Tongue (tissue), 3 donors: ENCODE measurements at places on chromosomes 2 and 18.

DNA sequence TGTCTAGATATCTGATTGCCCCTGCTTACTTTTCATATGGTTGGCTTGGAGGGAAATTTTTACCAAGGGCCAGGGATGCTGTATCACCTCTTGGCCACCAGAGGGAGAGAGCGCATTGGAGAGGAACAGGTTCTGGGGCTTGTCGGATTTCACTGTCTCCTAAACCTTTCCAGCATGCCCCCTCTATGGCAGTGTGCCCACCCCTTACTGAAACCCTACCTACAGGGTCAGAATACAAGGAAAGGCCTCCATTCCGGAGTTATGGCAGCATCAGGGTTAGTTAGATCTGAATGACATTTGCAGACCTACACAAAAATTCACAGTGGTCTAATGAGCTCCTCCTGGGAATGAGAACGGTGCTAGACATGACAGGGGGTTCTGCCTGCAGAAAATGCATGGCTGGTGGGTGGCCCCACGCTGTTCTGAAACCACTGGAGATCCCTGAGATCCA lies 5.8 kb downstream of the SLC14A2 start:
- DNase-seq, result peak; percentile 73

GRCh38 chr2:2874341-2874740 lies 503.3 kb downstream of the EIPR1 start:
- DNase-seq, result no peak

DNA sequence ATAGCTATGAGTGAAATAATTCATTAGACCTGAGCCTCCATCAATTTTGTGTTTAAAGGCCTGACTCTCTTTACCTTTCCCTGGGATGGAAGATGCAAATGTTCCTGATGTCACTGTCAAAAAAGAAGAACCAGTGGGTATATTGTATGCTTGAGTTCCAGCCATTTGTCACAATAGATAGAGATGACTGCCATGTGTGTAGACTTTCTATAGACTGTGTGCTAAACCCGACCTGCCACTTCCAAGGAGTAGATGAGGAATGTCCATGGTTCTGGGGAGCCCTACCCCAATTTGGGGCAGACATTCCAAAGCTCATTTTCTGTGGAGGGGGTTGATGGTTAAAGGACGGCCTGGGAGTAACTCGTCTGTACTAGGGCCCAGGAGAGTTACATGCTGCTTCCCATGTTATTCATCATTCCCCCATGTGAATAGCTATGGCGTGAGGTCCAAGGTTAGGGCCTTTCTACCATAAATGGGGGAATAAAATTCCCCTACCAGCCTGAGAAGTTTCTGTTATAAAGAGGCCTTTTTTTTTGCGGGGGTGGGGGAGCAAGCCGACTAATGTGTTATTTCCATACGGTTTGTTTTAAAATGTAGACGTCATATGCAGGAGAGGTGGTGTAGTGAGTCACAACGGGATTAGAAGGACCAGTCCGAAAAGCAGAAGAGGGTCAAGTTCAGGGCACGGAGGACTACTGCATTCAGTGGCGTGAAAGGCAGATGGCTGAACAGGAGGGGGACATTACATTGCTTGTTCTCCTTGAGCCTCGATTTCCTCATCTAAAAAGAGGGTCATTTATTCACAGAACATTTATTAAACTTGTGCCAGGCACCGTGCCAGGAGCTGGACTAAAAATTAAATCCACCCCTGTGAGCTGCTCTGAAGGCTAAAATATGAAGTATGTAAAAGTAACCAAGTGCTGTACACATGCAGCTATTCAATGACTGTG lies 24.0 kb downstream of the IL1B start:
- DNase-seq, result no peak

GRCh38 chr18:47996091-47996541 lies 65.7 kb upstream of the SMAD2 start:
- DNase-seq, result peak; percentile 59

DNA sequence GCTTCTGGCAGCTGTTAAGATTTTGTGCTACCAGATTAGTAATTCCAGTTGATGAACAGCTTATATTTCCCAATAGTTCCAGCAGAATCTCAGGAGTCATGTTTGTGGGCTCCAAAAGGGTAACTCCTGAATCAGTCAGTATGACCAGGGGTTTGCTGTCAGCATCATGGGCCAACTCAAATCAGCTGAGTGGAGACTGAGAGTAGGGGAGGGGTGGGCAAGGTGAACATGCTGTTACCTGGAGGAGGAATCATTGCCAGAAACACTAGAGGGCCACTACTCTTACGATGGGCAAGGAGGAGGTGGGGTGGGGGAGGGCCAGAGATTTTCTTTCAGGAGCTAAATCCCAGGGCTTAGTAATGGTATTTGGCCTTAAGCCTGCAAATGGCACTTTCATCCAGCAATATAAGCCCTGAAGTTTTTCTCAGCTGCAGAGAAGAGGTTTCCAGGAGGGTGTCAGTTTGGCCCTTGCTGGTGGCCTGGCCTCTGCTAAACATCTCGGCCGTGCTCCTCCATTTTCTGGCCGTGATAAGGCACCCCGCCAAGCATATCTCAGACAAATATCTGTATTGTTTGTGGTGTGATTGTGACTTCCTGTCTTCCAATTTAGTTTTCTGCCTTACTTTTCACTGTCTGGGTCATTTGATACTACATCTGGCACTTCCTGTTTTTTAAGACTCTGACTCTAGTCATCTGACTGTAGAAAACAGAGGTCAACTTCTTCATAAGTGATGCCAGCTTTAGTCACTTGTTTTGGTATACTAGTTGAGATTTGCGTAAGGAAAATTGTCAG lies 120.5 kb upstream of the CXCR4 start:
- peak; percentile 77 for DNase-seq

GRCh38 chr2:134362152-134362668 lies 108.3 kb downstream of the MGAT5 start:
- DNase-seq, result no peak

- no peak for DNase-seq
Observed at GRCh38 chr18:25243754-25244153, 108.2 kb downstream of the ZNF521 start.

- no peak for DNase-seq
Observed at GRCh38 chr2:32242331-32242730, 22.4 kb downstream of the NLRC4 start.
